ENCODE measurements at places on chromosomes 13 and 19.
A peak's percentile ranks its signal among the peaks of the same experiment; 100 is the strongest.

- no peak for DNase-seq
These were observed 250.2 kb upstream of the MIR17HG start for GRCh38 chr13:91097269-91097668.

- DNase-seq, result no peak
These were observed 111.7 kb downstream of the ZNF100 start for GRCh38 chr19:21655540-21656126.

DNA sequence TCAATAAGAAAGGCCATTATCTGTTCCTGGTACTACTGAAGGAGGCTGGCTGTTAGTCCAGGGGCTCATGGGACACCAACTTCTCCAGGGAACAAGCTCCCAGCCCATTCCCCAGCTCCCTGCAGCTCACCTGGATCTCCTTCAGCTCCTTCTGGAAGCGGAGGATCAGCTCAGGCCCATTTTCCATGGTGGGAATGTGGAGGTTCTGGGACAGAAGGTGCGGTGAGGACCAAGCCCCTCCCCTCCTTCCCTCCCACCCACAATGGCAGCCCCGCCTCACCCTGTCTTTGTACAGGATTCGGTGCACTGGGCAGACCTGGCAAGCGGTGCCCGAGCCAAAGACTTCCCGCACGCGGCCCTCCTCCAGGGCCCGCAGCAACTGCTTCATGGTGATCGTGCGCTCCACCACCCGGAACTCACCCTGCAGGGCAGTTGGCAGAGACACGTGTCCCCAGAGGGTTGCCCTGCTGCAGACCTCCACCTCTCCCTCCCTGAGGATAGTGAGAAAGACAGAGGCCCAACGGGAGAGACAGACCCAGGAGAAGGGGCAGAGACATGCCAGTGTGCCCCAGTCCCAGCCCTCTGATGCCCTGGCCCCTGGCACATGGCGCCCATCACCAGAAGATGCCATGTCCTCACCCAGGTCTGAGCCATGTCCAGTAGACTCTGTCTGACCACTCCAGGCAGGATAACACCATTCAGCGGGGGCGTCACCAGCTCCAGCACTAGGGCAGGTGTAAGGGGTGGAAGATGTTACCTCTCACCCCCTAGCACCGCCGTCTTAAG, 14.3 kb downstream of the BCAT2 start:
- no peak for DNase-seq

DNA sequence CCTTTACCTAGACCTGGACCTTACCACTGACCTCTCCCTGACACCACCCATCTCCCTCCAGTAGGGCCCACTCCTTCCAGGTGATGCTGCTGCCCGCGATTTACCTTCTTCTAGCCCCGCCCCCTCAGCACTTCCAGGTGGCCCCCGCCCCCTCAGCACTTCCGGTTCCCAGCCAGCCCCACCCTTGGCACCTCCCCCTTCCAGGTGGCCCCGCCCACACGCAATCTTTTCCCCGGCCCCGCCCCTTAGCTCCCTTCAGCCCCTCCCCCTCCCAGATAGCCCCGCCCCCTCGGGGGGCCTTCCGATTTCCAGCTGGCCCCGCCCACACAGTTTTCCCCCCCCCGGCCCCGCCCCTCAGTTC, 586 bp downstream of the LIG1 start:
- DNase-seq, result no peak

DNA sequence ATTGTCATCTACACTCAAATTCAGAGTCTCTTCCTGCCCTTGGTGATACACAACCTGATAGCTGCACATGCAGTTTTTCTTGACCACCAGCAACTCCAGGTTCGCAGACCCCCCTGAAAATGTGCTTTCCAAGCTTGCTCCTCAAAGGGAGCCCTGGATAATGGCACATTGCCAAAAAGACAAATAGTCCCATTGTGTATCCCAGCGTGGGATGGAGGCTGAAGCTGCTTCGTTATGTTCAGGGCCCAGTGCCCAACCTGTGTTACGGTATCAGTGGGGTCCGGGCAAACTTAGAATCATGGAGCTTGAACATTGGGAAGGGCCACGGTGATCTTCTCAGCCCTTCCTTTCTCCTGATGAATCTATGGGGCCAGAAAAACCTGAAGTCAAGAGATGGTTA, 173.0 kb downstream of the TEX29 start:
- DNase-seq, result no peak

GRCh38 chr13:96544957-96545356, 449.3 kb downstream of the OXGR1 start:
- DNase-seq, result no peak

DNA sequence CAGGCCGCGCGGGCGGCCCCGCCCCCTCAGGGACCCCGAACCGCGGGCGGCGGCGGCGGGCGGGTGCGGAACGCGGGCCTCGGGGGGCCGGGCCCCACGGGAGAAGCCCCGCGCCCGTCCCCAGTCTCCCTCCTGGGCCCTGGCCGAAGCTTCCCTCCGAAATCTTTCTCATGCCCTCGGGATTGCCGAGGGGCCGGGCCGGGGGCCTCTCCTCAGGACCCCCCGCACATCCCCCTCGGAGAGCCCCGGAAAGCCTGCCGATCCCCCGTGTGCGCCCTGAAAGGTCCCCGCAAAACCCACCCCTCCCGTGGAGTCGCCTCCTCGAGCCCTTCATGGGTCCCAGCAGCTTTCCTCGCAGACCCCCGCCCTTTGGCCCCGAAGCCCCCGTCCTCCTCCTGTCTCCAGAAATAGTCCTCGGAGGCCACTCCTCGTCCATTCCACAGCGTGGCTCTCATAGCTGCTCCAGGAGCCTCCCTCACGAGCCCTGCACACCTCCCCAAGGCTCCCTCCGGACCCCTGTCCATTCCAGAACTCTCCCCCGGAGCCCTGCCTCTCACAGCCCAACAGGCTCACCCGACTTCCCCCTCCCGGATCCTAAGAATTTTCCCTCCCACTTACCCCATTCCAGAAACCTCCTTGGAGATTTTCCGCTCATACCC, 555 bp downstream of the SAMD4B start:
- DNase-seq, result no peak

DNA sequence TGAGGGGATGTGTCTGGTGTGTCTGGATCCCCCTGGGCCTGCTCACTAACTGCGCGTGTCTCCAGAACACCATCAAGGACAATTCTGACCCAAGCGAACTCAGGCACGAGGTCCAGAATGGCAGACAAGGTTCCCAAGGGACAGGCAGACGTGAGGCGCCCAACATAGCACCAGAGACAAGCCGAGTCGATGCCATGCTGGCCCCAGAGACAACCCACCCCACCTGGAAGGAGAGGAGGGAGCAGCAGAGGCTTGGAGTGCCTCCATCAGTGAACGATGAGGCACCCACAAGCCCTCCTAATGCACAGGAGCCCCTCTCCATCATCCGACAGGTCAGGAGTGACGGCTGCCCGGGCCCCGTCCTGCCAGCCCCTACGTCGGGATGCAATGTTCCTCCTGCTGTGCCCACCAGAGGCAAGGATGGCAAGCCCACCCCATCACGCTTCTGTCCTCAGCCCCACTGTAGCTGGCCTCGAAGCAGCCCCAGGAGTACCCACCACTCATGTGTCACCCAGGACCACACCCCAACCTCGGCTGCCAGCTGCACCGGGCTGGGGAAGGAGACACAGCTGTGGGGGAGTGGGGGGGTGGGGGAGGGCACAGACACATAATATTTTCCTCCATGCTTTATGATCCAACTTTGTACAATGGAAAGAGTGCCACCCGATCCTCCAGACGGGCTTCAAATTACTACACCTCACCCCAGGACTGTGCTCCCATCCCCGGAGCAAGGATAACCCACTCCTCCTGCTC, 11.8 kb downstream of the AP3D1 start:
- no peak for DNase-seq

DNA sequence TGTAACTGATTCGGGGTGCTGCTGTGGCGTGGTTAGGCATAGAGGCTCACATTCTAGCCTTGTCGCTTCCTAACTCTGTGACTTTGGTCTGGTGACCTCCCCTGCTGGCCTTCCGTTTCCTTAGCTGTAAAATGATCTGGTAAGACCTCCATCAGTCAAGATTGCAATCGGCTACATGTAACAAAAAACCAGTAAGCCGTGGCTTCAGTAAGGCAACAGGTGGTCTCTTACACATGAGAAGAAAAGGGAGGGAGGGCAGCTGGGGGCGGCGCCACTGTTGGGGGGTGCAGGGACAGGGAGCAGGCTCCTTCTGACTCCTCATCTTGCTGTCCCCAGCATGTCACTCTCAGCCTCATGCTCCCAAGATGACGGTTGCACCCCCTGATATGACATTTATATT, 148.0 kb downstream of the SIPA1L3 start:
- DNase-seq, result no peak

DNA sequence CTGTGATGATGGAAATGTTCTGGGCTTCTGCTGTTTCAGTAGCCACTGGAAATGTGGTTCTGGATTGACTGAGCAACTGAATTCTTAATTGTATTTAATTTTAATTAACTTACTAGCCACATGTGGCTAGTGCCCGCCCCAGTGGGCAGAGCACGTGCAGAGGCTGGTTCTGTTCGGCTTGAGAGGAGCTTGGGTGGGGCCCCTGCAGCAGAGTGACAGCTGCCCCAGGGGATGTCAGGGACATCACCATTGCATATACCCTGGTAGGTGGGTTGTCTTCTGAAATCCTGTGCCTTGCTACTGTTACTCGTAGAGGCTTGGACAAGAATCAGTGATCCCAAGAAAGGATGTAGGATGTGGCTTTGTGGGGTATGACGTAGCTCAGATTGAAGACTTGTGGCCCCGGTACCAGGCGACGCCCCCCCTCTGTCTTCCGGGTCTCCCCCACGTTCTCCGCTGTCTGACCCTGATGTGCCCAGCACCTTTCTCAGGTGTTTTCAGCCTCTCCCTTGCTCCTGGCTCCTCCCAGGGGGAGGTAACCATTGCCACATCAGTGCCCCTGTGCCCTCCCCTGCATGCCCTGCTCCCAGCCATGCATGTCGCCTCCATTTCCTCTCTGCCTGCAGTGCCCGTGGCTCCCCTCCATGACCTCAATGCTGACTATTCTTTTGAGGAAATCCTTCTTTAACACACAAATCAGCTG, 102.6 kb upstream of the RNF113B start:
- no peak for DNase-seq

GRCh38 chr19:34402074-34402600, 2.1 kb upstream of the PDCD2L start:
- DNase-seq, result no peak

- DNase-seq, result no peak
These were observed 13.0 kb downstream of the CIC start for GRCh38 chr19:42281827-42282762.

GRCh38 chr13:40152145-40152544, 496.7 kb downstream of the COG6 start:
- DNase-seq, result no peak

- no peak for DNase-seq
These were observed 120.6 kb downstream of the COL4A1 start for GRCh38 chr13:110186231-110186855.

DNA sequence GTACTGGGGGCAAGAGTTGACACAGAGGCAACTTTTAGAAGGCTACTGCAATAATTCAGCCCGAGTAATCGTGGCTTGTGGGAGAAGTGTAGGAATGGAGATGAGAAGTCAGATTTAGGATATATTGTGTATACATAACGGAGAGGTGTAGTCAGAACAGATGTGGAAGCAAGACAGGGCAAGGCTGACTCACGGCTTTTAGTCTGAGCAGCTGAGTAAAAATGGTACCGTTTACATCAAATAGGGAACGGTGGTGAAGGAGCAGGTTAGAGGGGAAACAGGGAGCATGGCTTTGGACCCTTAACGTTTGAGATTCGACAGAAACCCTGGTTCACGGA, 796 bp upstream of the LSM14A start:
- DNase-seq, result peak; percentile 32

GRCh38 chr13:68023838-68024581, 793.9 kb upstream of the PCDH9 start:
- no peak for DNase-seq

GRCh38 chr19:49132974-49133609, 13.7 kb downstream of the PPFIA3 start:
- no peak for DNase-seq

- DNase-seq, result no peak
These were observed 141.9 kb downstream of the TEX29 start for GRCh38 chr13:111462221-111462764.

DNA sequence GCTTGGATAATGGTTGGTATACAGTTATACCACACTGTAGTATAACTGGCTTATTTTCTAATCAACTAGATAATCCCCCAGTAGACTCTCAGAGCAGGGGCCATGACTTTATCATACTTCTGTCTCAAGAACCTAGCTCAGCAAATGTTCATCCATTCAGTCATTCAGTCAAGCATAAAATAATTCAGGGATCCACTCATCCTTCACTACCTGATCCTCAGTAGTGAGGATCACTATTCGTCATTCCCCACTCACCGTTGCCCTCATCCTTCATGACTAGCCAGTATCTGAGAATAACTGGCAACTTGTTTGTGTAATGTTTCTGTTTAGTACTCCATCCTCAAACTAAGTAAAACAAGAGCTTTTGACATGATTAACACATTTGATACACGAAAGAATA, 77.6 kb downstream of the TSC22D1 start:
- no peak for DNase-seq

DNA sequence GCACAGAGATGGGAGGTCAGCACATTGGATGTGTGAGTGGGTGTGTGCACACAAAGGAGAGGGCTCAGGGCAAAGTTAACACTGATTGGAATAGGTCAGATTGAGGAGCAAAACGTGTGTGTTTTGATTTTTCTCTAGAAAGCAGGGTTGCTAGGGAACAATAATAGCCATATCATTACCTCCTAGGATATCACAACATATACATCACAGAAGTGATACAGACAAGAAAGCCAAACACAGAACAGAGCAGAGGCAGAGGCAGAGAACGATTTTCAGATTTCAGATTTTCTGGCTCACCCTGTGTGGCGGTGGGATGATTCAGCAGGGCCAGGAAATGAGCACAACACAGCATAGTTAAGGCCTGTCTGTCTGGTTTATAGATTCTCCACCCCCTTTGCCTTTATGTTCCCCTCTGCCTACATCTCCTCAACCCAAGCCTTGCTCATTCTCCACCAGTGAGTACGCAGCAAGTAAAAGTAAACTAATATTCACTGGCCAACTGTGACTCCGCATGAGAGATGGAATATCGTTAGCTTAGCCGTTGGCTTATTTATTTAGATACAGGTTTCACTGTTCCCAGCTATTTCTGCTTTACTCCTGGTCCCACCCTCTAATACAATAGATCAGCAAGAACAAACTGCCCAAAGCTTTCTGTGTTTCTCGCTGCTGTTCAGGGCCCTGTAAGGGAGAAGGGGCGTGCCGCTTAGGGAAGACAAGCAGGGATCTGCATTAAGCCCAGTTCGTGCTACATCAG, 182.7 kb upstream of the TSC22D1 start:
- no peak for DNase-seq

DNA sequence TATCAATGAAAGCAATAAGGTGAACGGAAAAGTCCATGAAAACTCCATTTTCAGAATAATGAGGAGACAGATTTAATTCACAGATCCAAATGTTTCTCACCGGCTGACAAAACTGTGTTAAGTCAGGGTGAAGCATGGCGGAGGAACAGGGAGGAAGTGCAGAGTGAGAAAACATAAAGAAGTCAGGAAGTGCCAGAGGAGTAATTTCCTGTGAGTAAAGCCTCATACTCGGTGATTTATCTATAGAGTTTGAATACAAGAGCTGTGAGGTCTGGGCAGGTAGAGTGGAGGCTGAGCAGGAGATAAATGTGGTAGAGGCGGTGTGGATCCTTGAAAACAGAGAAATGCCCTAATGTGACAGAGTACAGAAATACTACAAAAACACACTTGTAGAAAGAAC, 11.4 kb downstream of the CARD8 start:
- no peak for DNase-seq
